ENCODE measurements at places on chromosomes 3 and 15.

- no peak for DNase-seq
Measured at GRCh38 chr3:133915685-133916658, 20.3 kb upstream of the RAB6B start.

DNA sequence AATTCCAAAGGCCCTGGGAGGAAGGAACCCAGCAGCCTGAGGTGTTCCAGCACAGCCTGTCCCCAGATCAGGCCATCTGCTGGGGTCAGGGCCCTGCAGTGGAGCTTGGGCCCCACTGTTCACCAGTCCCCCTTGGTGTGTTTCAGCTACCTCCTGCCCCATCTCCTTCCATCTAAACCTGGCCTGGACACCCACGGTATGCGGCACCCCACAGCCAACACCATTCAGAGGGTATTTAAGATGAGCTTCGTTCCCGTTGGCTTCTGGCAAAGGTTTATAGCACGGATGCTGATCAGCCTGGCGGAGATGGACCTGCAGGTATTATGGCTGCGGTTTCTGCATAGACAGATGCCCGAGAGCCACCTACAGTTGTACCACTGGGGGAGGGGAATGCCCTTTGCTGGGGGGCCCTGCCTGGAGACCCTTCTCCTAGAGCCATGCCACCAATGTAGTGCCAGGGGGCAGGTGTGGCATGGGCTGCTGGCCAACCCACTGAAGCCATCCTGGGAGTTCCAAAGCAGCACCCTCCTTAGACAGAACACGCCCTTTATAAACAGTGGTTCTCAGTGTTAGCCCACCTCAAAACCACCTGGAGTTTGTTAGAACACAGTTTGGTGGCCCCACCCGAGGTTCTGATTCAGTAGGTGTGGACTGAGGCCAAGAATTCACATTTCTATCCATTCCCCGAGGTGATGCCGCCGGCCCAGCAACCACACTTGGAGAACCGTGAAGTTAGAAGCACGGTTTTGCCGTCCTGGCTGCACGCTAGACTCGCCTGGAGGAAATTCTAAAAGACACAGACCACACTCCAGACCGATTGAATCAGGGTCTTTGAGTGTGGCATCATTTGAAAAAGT lies 126.9 kb downstream of the LRRK1 start:
- DNase-seq: no peak

DNA sequence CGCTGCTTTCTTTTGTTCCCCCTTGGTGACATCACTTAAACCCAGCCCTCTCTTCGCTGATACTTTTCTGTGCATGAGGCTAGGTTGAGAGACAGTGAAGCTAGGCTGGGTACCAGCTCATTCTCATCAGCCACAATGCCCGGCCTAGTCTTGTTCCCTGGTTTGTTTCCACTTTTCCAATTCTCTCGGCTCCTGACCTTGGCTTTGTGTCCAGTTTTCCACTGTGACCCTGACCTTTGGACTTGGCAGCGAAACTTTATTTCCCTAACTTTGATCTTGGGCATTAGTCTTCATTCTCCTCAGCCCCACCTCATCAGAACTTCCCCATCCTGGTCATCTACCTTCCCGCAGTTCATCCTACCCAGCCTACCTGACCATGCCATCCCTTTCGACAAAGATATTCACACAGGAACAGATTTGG lies 908 bp upstream of the ADPGK start:
- DNase-seq: no peak

- DNase-seq: no peak
Measured at GRCh38 chr3:134624537-134625287, 26.1 kb downstream of the KY start.

- no peak for DNase-seq
Measured at GRCh38 chr3:19202303-19202702, 54.0 kb downstream of the KCNH8 start.

GRCh38 chr3:185728630-185729336 lies 96.1 kb downstream of the IGF2BP2 start:
- no peak for DNase-seq

GRCh38 chr15:81723701-81724100 lies 322.1 kb downstream of the MEX3B start:
- DNase-seq: no peak

- no peak for DNase-seq
Measured at GRCh38 chr3:119873646-119874045, 91.7 kb downstream of the NR1I2 start.

DNA sequence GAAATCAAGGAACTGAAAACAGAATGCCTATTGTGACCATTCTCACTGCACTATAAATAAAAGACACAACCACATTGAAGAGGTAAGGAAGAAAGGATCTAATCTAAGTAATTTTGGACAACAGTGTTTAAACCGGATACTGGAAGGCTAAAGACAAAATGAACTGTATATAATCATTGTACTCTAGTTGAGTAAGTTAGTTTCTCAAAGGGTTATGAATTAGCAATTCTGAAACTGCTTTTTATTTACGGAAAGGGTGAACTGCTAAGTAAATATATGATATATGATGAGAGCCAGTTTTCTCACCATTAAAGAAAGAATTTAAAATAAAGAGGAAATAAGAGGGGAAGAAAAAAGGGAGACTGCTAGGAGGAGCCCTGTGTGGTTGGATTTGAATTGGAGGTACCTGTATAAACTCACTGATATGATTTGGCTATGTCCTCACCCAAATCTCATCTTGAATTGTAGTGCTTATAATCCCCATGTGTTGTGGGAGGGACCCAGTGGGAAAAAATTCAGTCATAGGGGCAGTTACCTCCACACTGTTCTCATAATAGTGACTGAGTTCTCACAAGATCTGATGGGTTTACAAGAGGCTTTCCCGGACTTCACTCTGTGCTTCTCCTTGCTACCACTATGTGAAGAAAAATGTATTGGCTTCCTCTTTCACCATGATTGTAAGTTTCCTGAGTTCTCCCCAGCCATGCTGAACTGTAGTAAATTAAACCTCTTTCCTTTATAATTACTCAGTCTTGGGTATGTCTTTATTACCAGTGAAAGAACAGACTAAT lies 607.7 kb downstream of the PYDC2 start:
- DNase-seq: no peak

DNA sequence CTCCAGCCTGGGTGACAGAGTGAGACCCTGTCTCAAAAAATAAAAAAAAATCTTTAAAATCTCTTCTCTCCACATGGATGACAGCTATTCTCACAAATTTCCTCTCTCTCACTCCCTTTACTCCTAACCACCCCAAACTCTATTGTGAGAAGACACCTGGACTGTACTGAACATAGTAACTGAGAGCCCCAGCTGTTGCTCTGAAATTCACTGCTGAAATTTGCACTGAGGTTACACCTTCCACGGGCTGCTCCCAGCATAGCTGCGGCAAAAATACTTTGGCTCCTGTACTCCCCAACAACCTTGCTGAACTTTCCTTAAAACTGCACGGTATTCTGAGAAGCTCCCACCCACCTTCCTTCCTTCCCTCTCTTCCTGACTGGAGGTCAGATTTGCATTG lies 4.4 kb upstream of the PCCB start:
- DNase-seq: no peak
